COLO829 (cell line): ENCODE measurements at places on chromosomes 12 and 14.

DNA sequence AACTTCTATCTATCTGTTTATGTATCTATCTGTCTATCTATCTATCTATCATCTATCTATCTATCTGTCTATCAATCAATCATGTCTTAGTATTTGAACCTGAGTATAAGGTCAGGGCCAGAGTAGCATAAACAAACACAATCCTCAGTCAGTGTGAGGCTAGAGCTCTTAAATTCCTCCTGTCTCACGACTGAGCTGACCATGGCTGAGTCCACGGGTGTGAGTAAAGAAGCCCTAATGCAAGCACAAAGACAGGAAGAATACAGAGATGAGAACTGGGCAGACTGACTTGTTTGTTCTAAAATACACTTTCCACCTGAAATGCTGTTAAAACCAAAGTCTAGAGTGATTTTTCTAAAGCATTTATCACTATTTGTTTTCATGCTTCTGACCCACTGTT lies 47.2 kb upstream of the STXBP6 start:
- DNase-seq = no peak

DNA sequence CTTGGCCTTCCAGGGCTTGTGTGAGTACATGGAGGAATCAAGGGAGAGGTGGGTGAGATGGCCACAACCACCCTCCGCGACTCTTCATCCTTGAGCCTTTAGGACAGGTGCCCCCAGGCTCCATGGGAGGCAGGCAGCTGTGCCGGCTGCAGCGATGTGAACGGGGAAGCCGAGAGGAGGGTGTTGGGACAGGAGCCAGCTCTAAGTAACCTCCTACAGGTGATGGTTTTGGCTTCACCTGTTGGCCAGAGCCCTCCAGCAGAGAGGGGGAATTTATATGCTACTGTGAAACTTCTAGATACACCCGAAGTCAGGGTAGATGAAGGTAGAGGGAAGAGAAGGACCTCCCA lies 132.2 kb upstream of the HIF1A start:
- DNase-seq = no peak

GRCh38 chr12:12720052-12720451 lies 2.9 kb downstream of the CDKN1B start:
- no peak for DNase-seq

DNA sequence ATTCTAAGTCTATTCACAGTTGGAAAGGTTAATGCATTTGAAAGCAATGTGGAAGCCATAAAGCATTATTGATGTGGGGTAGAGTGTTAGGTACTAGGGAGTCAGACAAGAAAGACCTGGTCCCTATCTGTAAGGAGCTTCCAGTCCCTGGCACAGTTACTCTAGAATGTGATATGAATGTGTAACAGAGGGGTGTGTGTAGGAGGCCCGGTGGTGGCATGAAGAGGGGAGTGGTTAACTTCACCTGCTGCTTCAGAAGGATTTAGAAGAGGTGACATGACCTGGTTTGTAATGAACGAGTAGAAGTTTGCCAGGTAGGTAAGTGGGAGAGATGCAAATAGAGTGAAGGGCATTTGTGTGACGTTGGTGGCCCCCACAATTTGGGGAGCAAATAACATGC lies 15.1 kb upstream of the GALNT6 start:
- no peak for DNase-seq

DNA sequence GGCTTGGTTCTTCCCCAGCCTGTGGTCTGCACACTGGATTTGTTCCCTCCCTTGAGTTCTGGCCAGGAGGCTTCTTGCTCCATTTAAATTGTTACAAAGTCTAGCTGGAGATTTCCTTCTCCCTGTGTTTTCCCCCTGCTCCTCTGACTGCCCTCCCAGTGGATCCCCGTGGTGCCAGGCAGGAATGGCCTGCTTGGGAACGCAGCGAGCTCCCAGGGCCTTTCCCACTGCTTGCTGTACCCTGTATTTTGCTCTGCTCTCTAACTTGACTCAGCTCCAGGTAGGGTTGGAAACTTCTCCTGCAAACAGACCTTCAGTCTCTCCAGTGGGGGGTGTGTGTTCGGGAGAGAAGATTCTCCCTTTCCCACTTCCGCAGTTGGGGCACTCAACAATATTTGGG lies 349.2 kb upstream of the FBXO33 start:
- DNase-seq = no peak

DNA sequence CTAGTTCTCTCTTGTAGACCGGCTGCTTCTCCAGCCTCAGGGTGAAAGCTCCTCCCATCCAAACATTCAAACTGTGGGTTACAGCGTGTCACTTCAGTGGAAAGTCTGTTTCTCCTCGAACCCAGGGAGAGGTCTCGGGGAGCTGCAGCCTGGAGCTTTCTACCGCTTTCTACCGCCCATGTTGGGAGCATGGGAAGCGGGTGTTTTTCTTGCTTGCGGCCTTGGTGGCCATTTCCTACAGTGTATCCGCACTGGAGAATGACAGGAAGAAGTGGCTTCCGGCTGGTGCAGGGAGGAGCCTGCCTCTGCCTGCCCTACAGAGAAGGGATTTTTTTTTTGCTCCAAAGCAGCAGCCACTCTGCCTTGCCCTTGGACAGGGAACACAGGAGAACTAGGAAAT lies 21.2 kb downstream of the ZFP36L1 start:
- DNase-seq = no peak

DNA sequence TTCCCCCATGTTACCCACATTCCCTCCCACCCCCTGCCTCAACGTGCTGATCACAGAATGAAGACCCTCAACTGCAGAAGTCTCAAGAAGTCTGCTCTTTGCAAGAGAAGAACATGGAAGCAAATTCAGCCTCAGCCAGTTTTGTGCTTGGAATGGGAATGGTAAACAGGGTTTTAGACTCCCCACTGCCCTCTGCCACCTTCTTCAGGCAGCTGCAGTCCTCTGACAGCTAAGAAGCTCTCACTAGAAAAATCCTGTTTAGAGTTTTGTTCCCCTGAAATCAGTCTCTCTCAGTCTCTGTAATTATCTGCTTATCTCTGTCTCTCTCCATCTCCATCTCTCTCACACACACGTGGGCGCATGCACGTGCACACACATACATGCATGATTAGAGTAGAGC lies 85.4 kb downstream of the CRACR2A start:
- DNase-seq = no peak

DNA sequence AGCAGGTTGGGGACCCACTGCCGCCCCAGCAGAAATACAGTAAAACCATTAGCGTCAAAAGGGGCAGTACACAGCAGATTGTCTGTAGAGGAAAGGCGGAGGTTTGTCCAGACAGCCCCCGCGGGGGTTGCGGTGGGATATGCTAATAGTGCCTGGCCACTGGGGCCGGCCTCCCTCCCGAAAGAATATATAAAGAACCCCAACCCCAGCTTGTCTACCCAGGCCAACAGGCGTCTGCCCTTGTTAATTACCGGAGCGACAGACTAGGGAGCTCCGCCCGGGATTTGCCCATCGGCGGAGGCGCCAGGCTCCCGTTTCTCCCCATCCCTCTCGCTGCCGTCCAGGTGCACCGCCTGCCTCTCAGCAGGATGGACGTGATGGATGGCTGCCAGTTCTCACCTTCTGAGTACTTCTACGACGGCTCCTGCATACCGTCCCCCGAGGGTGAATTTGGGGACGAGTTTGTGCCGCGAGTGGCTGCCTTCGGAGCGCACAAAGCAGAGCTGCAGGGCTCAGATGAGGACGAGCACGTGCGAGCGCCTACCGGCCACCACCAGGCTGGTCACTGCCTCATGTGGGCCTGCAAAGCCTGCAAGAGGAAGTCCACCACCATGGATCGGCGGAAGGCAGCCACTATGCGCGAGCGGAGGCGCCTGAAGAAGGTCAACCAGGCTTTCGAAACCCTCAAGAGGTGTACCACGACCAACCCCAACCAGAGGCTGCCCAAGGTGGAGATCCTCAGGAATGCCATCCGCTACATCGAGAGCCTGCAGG lies at the start of gene MYF5:
MYF5 (plus strand) TSS at position 217 of the 774 bp plus-strand sequence; CDS start at position 369, 152 bp downstream.
- no peak for DNase-seq

GRCh38 chr14:105853907-105854599 lies 327.7 kb downstream of the TMEM121 start:
- no peak for DNase-seq

- peak; percentile 40 for DNase-seq
Observed at GRCh38 chr14:58824106-58824505, 186.3 kb downstream of the DACT1 start.
